Activated naive CD4-positive, alpha-beta T cell treated with anti-CD3 and anti-CD28 coated beads for 36 hours (primary cell): ENCODE measurements at places on chromosomes 12 and 14. TPM values are rescaled to one million over a fixed set of nuclear protein-coding genes. Genes with fewer than 3 reads are reported as not detected.

Gene TRHDE
- total RNA-seq, result not detected

Gene KRT8
- 0.24 TPM for total RNA-seq

Gene HPD
- not detected for total RNA-seq

Gene ARMH4
- 0.43 TPM for total RNA-seq

Gene TSPAN9
- 0.91 TPM for total RNA-seq

Gene HVCN1
- 2.6 TPM for total RNA-seq

Gene DLGAP5
- 117 TPM for total RNA-seq

Gene SLC2A13
- 2.0 TPM for total RNA-seq

Gene CCDC38
- total RNA-seq, result 0.49 TPM

Gene KCNMB4
- 0.54 TPM for total RNA-seq

Gene TMEM132D
- not detected for total RNA-seq

Gene CCDC91
- 16.1 TPM for total RNA-seq
